ENCODE measurements at places on chromosomes 5 and 9. TPM values are rescaled to one million over a fixed set of nuclear protein-coding genes. Genes with fewer than 3 reads are reported as not detected.
A peak's percentile ranks its signal among the peaks of the same experiment; 100 is the strongest.

- DNase-seq: no peak
These were observed 258.1 kb upstream of the EDIL3 start for GRCh38 chr5:84642795-84643194.

DNA sequence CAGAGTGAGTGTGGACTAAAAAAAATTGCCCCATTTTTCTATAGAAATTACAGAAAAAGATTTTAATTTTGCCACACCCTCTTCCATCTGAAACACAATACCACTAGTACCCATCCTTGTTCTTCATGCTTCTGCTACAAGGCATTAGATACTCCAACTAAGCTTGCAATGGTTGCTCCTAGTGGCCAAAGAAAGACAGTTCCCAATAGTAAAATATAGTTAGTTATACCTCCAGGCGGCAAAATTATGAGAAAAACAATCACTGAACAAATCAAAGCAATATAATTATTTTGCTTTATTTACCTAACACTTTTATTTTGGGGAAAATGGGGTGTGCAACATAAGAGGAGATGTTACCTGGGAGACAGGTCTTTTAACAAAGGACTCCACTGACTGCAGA lies 101.2 kb downstream of the RAPGEF6 start:
- DNase-seq: no peak

The DND1 gene
- 2.6 TPM for total RNA-seq

DNA sequence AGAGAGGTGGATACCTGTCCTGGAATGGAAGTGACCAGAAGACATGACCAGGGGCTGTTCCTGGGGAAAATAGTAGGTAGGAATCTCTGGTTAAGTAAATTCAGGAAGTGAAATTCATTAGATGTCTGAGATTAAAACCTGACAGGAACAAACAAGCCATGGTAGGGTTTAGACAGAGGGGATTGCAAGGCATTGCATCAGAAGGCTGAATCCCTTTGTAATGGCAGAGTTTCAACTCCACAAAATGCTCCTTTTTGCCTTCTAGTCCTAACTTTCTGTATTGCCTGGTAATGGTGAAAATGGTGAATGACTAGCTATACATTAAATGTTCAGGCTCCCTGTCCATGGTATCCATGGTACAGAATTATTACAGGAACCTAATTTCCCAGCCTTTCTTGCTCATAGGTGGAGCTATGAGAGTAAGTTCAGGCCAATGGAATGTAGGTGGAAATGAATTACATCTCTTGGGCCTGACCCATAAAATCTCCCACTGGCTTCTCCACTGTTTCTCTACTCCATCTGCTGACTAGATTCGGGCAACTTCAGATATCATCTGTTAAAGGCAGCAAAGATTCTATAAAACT lies 113.4 kb upstream of the CNTLN start:
- no peak for DNase-seq

- DNase-seq: no peak
These were observed 8.5 kb upstream of the FEM1C start for GRCh38 chr5:115553082-115553481.

DNA sequence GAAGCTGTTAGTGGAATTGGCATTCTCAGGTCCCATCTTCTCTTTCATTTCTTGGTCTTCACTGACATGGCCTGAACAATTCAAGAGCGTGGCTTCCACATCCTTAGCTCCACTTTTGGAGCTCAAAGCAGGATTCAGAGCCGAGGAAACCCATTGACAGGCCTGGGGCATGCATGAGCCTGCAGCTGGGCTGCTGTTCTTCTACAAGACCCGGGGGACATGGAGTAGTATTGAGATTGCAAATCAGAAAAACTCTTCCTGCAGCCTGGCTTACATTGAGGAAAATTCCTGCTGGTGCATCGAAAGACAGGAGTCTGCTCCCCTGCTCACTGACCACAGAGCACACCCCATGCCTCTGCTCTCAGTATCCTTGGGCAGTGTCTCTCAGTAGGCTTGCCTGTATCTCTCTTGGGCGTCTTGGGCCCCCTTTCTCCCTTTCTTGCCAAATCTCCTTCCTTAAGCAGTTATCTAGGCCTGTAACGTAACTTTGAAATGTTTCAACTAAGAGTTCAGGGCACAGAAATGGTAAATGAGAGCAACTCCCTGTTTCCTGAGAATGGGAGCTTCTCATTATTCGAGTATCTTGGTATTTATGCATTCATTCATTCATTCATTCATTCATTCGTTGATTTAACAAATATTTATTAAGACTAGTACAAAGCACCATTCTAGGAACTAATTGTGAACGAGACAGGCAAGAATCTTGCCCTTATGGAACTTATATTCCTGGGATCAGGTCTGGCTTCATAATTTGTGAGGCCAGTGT lies 603.6 kb upstream of the CLINT1 start:
- no peak for DNase-seq

The TMEM174 gene
- total RNA-seq: not detected

DNA sequence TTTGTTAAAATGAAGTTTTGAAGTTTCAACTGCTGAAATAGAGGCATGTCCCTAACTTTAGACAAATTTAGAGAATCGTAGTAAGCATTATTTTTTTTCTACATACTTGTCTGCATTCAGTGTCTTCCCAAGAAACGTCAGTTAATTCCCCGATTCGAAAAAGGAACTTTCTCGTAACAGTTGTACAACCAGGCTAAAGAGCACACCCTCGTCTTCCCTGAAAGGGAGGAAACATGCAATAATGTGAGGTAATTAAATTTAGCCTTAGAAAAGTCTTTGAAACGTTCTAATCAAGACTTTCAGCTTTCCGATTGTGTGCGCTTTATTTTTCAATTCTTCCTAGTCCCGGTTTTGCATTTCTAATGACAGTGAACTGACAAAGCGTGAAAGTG lies 374 bp upstream of the SLC1A3 start:
- no peak for DNase-seq

The COL23A1 gene
- total RNA-seq: 15.5 TPM

The BAAT gene
- total RNA-seq: 0.53 TPM

GRCh38 chr5:101429241-101429640 lies 526.2 kb upstream of the ST8SIA4 start:
- no peak for DNase-seq

DNA sequence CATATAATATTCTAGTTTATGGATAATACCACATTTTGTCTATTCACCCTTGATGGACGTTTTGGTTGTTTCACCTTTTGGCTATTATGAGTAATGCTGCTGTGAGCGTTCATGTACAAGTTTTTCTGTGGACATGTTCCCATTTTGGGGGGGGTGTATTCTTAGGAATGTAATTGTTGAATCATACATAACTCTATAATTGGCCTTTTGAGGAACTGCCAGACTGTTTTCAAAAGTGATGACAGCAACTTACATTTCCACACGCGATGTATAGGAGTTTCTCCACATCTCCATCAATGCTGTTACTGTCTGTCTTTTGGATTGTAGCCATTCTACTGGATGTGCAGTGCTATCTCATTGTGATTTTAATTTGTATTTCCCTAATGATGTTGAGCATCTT lies 69.8 kb downstream of the SLC46A2 start:
- DNase-seq: no peak

DNA sequence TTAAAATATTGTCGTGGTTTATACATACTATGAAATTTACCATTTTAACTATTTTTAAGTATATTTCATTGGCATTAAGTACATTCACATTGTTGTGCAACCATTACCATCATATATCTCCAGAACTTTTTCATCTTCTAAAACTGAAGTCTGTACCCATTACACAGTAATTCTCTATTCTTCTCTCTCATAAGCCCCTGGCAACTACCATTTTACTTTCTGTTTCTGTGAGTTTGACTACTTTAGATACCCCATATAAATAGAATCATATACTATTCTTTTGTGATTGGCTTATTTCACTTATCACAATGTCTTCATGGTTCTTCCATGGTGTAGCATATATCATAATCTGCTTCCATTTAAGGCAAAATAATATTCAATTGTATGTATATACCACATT lies 30.3 kb downstream of the NDUFS4 start:
- no peak for DNase-seq

DNA sequence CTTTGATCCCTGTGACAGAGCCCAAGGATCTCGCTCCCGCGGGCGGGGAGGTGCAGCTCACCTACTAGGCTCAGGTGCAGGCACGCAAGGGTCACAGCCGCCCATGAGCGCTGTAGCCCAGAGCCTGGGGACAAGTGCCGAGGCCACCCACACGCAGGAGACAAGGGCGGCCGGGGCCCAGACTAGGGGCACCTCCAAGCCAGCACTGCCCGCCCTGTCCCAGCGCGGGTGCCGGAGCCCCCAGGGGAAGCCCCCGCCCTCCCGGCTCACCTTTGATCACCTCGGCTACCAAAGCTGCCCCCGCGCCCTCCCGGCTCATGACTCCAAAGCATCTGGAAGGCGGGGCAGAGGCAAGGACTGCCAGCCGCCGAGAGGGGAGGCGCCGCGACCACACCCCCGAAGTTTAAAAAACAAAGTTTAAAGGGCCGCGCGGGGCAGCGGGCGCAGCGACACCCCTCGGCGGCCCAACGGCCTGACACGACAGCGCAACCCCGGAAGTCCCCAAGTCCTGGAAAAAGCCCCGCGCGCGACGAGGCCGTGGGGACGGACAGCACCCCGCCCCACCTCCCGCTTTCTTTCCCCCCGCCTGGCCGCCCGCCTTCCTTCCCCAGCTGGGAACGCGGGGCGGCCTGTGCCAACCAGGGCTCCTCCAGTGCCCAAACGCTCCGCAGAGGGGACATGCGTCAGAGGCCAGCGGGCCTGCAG lies 53.0 kb downstream of the CDC14B start:
- DNase-seq: peak; percentile 76

- DNase-seq: no peak
These were observed 142.5 kb upstream of the LRRTM2 start for GRCh38 chr5:139017624-139018023.

DNA sequence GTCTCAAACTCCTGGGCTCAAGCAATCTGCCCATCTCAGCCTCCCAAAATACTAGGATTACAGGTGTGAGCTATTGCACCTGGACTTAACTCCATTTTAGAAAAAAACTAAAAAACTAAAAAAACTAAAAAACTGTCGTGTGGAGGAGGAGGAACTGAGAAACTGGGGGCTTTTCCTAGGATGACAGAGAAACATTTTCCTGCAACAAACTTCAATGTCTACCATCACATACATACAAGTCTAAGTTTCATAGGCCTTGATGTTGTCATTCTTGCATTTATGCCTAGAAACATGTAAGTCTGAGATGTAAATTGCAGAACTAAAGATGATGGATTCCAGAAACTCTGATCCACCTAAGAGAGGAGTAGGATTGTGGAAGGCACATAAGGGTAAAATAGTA lies 556.8 kb downstream of the RAB3C start:
- no peak for DNase-seq

DNA sequence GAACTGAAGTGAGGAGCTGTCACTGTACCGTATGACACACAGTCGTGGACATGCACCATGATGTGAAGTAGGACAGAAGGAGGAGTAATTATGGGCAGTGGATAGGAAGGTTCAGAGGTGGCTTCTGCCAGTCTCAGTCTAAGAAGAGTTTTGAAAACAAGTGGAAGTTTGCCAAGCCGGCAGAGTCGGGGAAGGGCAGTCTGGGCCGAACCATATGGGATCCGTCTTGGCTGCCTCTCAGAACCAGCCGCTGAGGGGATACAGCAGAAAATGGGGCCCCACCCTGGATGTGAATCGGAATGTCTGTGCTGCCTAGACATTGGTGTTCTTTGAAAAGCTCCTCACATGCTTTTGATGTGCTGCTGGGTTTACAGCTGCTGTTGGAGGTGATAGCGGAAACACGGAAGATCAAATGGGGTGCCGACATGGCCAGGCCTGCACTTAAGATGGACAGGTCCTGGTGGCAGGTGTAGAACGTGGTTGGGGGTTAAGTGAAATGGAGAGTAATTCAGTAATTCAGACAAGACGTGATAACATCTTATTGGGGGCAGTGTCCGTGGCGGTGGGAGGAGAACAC lies 11.2 kb downstream of the SNX18 start:
- DNase-seq: no peak

The NTRK2 gene
- total RNA-seq: 8.4 TPM

- no peak for DNase-seq
These were observed 346.0 kb downstream of the KDM4C start for GRCh38 chr9:7103771-7104170.

The IRX1 gene
- 24.1 TPM for total RNA-seq

GRCh38 chr9:95822583-95823431 lies 52.7 kb upstream of the ERCC6L2 start:
- no peak for DNase-seq

- DNase-seq: no peak
These were observed 4.2 kb upstream of the PRSS3 start for GRCh38 chr9:33791117-33791516.

- DNase-seq: no peak
These were observed 44.9 kb downstream of the SLC25A51 start for GRCh38 chr9:37859043-37859442.

GRCh38 chr9:89746385-89747116 lies 141.7 kb downstream of the GADD45G start:
- DNase-seq: no peak

The HDHD3 gene
- total RNA-seq: 33.9 TPM

- no peak for DNase-seq
These were observed 292.1 kb upstream of the ELAVL2 start for GRCh38 chr9:24118190-24118589.

DNA sequence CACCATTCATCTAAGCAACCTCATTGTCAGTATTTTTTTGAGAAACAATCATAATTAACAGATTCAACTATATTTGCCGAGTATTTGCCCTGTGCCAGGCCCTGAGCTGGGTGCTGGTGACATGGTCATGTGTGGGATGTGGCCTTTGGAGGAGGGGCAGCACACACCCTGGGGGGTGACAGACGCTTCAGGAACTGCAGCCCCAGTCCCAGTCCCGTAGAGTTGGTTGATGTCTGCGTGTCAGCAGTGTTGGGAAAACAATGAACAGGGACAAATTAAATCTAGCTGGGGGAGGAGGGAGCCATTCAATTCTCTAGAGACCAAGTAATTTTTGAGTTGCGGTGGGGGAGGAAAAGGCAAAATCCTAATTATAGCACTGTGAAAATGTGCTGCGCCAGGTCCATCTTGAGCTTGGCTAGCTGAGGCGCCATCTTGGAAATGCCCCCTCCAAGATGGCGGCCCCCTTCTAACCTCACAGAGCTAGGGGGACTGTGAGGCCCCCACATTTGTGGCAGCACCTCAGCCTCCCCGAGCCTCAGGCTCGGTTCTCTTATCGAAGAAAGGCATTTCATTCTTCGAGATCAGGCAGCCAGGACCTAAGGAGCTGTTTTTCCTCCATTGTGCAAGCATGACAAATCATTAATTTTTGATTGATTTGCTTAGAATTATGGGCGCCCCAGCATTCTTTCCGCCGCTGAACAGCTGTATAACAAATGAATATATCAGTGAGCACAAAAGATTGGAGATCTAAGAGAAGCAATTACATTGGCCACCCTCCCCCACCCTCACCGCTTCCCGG lies 87.8 kb downstream of the ZNF618 start:
- no peak for DNase-seq

The CYSTM1 gene
- total RNA-seq: 49.9 TPM

Data from type B pancreatic cell (in vitro differentiated cells).